ENCODE measurements at places on chromosomes 2 and 18. TPM values are rescaled to one million over a fixed set of nuclear protein-coding genes. Genes with fewer than 3 reads are reported as not detected.

DNA sequence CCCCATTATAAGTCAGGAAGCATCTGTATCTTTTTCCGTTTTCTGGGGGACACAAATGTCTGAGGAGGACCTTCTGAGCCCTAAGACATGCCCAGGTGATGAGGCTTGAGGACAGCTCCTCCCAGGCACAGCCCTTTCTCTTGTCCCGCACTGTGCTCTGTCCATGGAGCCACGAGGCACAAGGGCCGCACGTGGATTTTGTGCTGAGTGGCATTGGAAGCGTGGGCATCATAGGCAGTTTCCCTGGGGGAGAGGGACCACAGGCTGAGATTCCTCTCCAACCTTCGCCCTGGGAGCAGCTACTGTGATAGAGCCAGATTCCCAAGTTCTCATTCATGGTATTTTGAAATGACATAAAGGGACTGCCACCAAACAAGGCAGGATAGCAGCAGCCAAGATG is 139.9 kb downstream of the SH3RF3 start:
- no peak for DNase-seq

DNA sequence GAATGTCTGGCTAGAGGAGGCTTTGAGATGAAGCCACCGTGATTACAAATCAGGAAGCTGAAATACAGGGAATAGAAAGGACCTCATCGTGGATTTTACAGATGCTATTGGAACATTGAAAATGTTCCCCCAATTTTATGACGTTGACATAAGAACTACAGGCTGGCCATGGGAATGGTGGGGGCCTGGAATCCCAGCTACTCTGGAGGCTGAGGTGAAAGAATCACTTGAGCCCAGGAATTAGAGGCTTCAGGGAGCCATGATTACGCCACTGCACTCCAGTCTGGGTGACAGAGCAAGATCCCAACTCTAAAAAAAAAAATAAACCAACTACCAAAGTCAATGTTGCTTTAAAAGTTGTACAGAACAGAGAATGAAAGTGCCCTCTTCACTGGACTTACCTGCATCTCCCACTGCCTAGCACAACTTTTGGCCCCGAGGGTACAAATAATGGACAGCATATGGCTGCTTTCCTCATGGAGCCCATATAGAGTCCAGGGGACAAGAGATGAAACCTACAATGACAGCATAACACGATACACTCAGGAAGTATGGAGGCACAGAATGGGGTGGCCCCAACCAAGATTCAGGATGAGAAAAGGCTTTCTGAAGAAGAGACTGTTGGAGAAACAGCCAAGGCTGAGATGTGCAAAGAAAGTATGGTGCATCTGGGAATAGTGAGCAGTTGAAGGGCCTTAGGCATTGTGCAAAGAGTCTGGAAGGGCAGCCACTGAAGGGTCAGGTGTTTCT is 254.8 kb downstream of the MYCN start:
- DNase-seq: no peak

DNA sequence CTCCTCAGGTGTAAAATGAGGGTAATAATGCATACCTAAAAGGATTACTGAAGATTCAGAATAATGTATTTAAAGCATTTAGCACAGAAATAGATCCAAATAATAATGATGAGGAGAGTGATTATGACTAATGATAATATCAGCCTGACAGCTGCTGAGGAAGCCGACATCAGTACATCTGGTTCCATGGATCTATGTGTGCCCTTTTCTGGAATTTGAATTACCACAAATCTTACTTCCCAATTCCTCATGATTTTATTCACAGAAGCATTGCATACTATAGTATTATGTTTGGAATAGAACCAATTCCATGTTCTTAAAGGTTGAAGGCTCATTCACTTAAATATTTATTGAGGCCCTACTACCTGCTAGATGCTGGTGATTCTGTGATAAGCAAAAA is 248.9 kb upstream of the THUMPD2 start:
- DNase-seq: no peak

DNA sequence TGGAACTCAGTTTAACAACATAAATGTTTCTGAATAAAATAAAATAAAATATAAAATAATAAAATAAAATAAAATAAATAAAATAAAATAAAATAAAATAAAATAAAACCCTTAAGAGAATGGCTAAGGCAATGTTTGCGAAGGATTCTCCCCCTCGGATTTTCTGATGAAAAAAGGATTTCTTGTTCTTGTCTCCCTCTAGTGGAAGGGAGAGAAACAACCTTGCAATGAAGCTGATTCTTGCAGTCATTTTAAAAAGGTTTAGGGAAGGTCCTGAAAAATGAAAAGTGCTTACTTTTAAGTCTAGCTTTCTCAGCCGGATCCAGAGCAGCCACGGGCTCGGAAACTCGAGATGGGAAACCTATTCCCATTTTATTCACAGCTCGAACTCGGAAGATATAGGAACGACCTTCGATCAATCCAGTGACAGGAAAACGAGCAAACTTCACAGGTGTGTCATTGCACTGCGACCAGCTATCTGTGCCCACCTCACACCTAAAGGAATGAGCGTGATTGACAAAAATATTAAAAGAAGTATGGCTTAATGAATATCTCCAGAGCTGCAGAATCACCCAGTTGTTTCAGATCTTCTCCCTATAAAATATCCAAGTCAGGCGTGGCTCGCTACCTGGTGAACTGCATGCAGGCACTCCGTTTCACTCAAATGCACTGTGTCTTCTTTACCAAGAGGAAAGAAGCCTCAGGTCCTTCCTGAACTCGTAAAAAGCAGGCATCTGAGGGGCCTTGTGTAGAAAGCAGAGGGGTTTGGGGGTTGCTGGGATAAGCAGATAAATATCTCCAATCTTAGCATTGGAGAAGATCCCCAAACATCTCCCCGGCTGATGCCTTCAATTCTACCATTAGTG is 68.1 kb downstream of the MYOM1 start:
- DNase-seq: peak; percentile 50

- peak; percentile 20 for DNase-seq
These were observed 31.2 kb downstream of the GLS start for GRCh38 chr2:190911813-190912212.

- DNase-seq: no peak
These were observed 308.5 kb downstream of the NRXN1 start for GRCh38 chr2:50723286-50723938.

- DNase-seq: no peak
These were observed 7.4 kb downstream of the MYL12B start for GRCh38 chr18:3269241-3269913.

- peak; percentile 73 for DNase-seq
These were observed at the start of gene ADI1 for GRCh38 chr2:3519255-3520205. Gene ADI1, minus strand, starts transcription at chr2:3519531. Its CDS starts 44 bp downstream, at chr2:3519487.

- DNase-seq: peak; percentile 76
These were observed 39.9 kb downstream of the MYO3B start for GRCh38 chr2:170217778-170218251.

GRCh38 chr2:133568172-133568571 is at the start of gene NCKAP5:
Gene NCKAP5, minus strand, starts transcription at chr2:133568463. Its CDS starts 50,937 bp downstream, at chr2:133517526.
- peak; percentile 59 for DNase-seq

DNA sequence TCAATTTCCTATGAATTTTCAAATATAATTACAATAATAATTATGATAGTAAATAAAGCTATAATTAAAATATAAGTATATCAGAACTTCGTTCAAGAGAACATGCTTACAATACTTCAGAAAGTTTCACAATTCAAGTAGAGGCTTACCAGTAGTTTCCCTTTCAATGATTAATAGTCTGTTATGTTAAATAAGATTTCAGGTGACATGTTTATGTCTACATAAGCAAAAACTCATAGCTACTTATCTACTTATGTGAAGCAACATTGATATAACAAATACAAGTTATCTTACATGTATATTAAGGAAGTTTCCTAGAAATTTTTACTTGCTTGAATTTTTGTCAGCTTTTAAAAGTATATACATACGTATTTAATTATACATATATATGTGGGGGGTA is 4.5 kb upstream of the COL3A1 start:
- DNase-seq: no peak

- no peak for DNase-seq
These were observed 23.6 kb upstream of the MRPL33 start for GRCh38 chr2:27747827-27748352.

GRCh38 chr2:178523596-178524134 is 43.4 kb downstream of the PLEKHA3 start:
- peak; percentile 6 for DNase-seq

DNA sequence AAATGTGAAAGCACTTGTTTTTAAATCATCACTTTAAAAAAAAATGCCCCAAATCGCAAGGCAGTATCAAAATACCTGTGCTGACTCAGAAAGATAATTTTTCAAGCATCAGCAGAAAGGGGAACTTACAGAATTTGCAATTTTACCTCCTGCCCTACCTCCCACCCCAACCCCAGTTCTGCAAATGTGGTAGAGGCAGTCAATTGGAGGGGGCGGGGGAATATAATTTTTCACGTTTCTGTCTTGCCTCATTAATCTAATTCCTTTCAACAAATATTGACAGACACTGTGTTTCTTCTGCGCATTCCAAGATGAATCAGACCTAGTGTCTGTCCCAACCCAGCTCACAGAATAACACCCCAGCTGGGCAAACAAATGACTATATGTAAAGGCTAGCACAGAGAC is 76.8 kb downstream of the ALPK2 start:
- no peak for DNase-seq

DNA sequence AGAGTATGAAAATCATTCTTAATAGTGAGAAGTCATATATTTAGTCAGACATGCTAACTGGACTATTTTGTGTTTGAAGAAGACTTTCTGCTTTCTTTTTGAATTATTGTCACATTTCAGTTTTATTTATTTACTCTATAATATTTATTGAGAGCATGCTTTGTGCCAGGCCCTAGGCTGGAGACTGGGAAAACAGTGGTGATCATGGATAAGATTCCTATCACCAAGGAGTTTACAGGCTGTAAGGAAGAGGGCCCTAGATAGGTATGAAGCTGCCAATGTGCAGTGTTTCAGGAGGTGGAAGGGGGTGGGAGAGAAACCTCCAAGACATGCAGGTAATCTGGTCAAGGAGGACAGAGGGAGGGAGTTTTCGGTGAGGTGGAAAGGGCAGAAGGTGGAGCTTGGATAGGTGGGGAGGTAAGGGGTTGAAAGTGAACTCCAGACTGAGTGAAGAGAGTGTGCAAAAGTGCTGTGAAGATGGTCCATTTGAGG is 207.5 kb downstream of the ARHGAP15 start:
- DNase-seq: no peak

DNA sequence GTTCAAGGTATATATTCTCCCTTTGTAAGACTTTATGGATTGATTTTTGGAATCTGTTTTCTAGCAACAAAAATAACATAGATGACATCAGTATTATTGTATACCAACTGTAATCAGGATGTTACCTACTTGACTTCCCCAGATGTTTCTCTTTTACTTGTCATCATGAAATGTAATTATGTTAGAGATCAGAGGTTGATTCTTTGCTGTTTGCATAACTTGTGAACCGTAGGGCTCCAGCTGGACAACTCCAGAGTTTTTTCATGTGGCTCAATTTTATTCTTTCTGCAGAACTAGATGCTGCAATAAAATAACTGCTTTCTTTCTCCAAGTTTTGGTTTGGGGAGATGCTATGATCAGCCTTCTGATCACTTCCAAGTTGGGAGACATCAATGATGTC is 58.1 kb downstream of the SPOPL start:
- no peak for DNase-seq

GRCh38 chr2:127712999-127713398 is 11.7 kb downstream of the SFT2D3 start:
- no peak for DNase-seq

DNA sequence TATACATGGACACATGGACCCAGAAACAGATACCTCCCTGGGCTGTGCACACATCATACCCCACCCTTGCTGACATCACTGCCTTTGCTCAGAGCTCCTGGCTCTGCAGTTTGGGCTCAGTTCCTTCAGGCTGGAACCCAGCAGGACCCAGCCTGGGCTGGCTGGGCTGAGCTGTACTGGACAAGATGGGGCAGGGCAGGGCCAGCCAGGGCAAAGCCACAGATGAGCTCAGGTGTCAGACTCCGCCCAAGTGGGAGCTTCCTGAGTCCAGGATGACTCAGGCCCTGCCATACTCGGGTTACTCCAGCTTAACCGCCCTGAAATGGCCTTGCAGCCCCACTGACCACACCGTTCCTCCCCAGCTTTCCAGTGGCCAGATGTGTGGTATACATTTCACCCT is 284.9 kb downstream of the OSR1 start:
- DNase-seq: peak; percentile 27

DNA sequence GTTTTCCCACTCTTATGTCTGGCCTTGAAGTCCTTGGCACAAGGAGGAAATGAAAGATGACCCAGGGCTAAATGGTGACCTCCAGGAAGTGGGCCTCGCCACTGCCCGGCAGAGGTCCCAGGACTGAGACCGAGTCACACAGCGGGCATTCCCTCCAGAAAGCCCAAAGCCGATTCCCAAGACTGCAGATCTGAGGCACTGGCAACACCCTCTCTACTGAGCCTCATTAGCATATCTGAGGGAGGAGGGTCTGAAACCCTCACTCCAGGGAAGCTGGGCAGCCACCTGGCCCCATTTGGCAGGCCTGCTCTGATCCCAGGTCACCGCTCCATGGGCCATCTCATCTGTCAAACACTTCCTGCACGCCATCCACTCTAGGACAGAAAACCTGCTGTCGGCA is 29.1 kb downstream of the FAM178B start:
- no peak for DNase-seq

DNA sequence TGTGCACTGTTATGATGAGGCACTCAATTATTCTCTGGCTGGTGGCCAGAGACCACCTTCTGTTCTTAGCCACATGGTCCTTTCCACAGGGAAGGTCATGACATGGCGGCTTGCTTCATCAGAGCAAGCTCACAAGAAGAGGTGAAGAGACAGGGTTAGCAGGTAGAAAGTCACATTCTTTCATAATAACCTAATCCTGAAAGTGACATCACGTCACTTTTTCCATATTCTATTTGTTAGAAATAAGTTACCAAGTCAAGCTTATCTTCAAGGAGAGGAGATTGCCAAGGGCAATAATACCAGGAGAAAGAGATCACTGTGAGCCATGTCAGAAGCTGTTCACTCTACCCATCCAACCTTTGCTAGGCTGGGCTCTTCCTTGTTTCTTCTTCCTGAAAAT is 139.4 kb downstream of the OSR1 start:
- DNase-seq: no peak

HAAO gene
- 0.90 TPM for total RNA-seq

RAX gene
- not detected for total RNA-seq

HPCAL1 gene
- 6.5 TPM for total RNA-seq

BOLL gene
- not detected for total RNA-seq

EPB41L3 gene
- total RNA-seq: 28.0 TPM

CD302 gene
- 23.0 TPM for total RNA-seq

PMS1 gene
- 27.0 TPM for total RNA-seq

NETO1 gene
- not detected for total RNA-seq

Data from fibroblast of the aortic adventitia (primary cell).